Activated naive CD4-positive, alpha-beta T cell treated with anti-CD3 and anti-CD28 coated beads, Interleukin-2, amount 10 ng/mL, durations not matched to agents 5 hours and 36 hours (primary cell): ENCODE measurements at places on chromosomes 4 and X. TPM values are rescaled to one million over a fixed set of nuclear protein-coding genes. Genes with fewer than 3 reads are reported as not detected.

The DUSP21 gene
- not detected for total RNA-seq

The NDUFA1 gene
- 96.6 TPM for total RNA-seq

The GYPE gene
- total RNA-seq: 0.33 TPM

The DCAF8L1 gene
- not detected for total RNA-seq
